ENCODE measurements at places on chromosomes 13 and 19. TPM values are rescaled to one million over a fixed set of nuclear protein-coding genes. Genes with fewer than 3 reads are reported as not detected.
A peak's percentile ranks its signal among the peaks of the same experiment; 100 is the strongest.

SPC24 gene
- 53.0 TPM for total RNA-seq

NKPD1 gene
- not detected for total RNA-seq

PRMT1 gene
- 205 TPM for total RNA-seq

HPN gene
- not detected for total RNA-seq

OR7D2 gene
- not detected for total RNA-seq

DNA sequence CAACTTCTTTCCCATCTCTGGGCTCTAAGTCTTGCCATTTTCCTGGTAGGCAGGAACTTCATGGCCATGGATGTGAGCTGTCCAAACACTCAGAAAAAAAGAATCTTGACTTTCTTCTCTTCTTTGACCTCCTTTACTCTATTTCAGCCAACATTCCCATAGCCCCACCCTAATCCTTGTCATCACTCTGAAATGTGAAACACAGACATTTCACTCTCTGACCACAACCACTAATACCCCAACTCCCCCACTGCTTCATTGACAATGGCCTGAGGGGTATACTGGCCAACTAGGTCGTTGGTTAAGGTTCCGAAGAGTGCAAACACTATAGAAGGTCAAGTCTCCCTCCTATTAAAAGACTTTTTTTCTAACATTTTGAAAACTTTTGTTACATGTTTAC, 4.7 kb upstream of the CYP2A13 start:
- H3K4me3 ChIP-seq: no peak overlapping the region
- H3K4me1 ChIP-seq: no peaks in the 10 kb centered on the region
- DNase-seq: no peak
- no peaks in the 10 kb centered on the region for H3K36me3 ChIP-seq
- H3K27ac ChIP-seq: no peak overlapping the region

- peaks cover 40% of the 10 kb centered on the region for H3K4me1 ChIP-seq
- DNase-seq: no peak
- no peaks in the 10 kb centered on the region for H3K27me3 ChIP-seq
- peak overlapping the region; percentile 98 for H3K4me3 ChIP-seq
- peak overlapping the region; percentile 87 for H3K27ac ChIP-seq
- no peaks in the 10 kb centered on the region for H3K36me3 ChIP-seq
These were observed 2.0 kb downstream of the NAA16 start for GRCh38 chr13:41313117-41313516.

DNA sequence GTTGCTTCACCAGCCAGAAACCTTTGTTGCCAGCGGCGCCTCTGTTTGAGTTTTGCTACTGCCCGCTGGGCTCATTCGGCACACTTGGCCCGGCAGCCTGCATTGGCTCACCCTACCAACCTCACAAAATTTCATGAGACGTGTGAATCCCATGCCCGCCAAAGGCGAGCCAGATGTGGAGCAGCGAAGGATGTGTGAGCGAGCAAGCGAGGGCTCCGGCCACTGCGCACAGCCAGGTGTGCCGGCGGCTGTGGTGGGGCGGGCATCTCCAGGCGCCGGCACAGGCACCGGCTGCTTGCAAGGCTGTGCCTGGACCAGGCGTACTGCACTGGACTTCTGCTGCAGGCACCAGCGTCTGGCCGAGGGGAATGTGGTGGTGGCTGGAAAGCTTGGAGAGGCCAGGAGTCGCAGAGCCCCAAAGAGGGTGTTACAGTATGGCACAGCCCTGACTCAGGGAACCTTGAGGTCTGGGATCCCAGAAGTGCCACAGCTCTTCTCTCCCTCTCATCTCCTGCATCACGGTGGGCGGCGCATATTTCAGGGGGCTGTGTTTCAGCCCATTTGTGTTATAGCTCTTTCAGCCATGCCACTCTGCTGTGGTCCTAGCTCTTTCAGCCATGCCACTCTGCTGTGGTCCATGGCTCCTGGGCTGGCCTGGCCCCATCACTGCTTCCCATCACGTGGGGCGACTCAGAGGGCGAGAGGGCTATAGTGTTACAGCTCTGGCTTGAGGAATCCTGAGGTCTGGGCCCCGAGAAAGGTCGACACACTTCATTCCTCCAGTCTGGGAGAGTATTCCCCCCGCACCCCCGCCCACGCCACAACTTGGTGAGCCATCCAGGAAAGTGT, 592.0 kb upstream of the SLITRK5 start:
- H3K27ac ChIP-seq: no peak overlapping the region
- H3K4me1 ChIP-seq: no peaks in the 10 kb centered on the region
- no peaks in the 10 kb centered on the region for H3K36me3 ChIP-seq
- H3K27me3 ChIP-seq: no peaks in the 10 kb centered on the region
- DNase-seq: no peak
- H3K4me3 ChIP-seq: no peak overlapping the region

DNA sequence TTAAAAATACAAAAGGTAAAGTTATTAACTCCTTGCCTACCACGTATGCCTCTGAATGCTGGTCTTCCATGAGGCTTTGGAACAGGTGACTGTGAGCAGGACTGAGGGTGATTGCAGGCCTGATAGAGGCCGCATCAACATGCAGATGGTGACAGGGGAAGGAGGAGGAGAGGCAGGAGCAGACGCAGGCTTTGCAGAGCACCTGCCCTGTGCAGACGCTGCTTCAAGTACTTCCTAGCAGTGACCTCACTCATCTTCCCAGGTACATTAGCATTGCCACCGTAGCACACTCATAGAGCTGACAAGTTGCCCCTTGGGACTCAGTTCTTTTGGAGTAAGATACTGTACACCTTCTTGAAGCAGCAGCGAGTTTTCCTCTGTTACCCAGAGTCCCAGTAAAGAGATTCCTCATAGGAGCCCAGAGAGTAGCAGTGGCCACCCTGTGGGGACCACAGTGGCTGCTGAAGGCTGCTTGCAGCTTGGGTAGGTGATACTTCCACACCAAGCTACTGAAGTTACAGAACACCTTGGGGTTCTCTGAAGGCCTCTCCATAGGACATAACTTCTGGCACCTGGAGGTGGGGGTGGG, 56.0 kb downstream of the ZNF536 start:
- no peak overlapping the region for H3K27ac ChIP-seq
- H3K36me3 ChIP-seq: no peaks in the 10 kb centered on the region
- no peak overlapping the region for H3K4me3 ChIP-seq
- H3K4me1 ChIP-seq: no peaks in the 10 kb centered on the region

DNA sequence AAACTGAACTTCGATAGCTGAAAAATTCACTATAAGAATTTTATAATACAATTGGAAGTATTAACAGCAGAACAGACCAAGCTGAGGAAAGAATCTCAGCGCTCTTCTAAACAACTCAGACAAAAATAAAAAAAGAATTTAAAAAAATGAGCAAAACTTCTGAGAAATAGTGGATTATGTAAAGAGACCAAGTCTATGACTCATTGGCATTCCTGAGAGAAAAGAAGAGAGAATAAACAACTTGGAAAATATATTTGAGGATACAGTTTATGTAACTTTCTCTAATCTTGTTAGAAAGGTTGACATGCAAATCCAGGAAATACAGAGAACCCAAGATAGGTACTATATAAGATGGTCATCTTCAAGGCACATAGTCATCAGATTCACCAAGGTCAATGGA, 25.4 kb downstream of the SLC25A15 start:
- no peak overlapping the region for H3K27ac ChIP-seq
- H3K36me3 ChIP-seq: peaks cover 20% of the 10 kb centered on the region
- DNase-seq: no peak
- peaks cover 19% of the 10 kb centered on the region for H3K4me1 ChIP-seq
- H3K4me3 ChIP-seq: no peak overlapping the region

- peak overlapping the region; percentile 24 for H3K4me3 ChIP-seq
- no peaks in the 10 kb centered on the region for H3K27me3 ChIP-seq
- peaks cover 40% of the 10 kb centered on the region for H3K36me3 ChIP-seq
- peak overlapping the region; percentile 73 for H3K27ac ChIP-seq
- H3K4me1 ChIP-seq: peaks cover 28% of the 10 kb centered on the region
These were observed 23.1 kb downstream of the PSPC1 start for GRCh38 chr13:19759669-19760068.

DNA sequence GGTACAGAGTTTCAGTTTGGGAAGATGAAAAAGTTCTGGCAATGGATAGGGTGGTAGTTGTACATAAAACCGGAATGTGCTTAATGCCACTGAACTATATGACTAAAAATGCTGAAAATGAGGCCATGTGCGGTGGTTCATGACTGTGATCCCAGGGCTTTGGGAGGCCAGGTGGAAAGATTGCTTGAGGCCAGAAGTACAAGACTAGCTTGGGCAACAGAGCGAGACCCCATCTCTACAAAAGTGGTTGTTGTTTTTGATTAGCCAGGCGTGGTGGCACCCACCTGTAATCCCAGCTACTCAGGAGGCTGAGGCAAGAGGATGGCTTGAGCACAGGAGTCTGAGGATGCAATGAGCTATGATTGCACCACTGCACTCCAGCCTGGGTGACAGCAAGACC, 12.8 kb downstream of the SMAD9 start:
- no peak for DNase-seq
- no peak overlapping the region for H3K4me3 ChIP-seq
- H3K27me3 ChIP-seq: no peaks in the 10 kb centered on the region
- H3K27ac ChIP-seq: no peak overlapping the region
- H3K36me3 ChIP-seq: no peaks in the 10 kb centered on the region

- H3K4me1 ChIP-seq: peaks cover 18% of the 10 kb centered on the region
- peak; percentile 75 for DNase-seq
These were observed at the start of gene ZNF544 for GRCh38 chr19:58228585-58229254. TSS of gene ZNF544 (plus strand) at chr19:58228914. CDS start at chr19:58244024, 15,110 bp downstream.

GRCh38 chr13:92833071-92833470, 393.5 kb upstream of the GPC6 start:
- H3K4me1 ChIP-seq: no peaks in the 10 kb centered on the region

GRCh38 chr19:54421169-54421516, 5.9 kb downstream of the TTYH1 start:
- 0 out of 2 replicates have a peak, but pooled peaks cover 4% of the 10 kb centered on the region for H3K36me3 ChIP-seq
- no peak overlapping the region for H3K27ac ChIP-seq
- peaks cover 5% of the 10 kb centered on the region for H3K4me1 ChIP-seq
- no peak for DNase-seq
- H3K27me3 ChIP-seq: peaks cover 13% of the 10 kb centered on the region
- no peak overlapping the region for H3K4me3 ChIP-seq

- no peaks in the 10 kb centered on the region for H3K36me3 ChIP-seq
- H3K27me3 ChIP-seq: no peaks in the 10 kb centered on the region
- no peaks in the 10 kb centered on the region for H3K4me1 ChIP-seq
- H3K27ac ChIP-seq: no peak overlapping the region
- DNase-seq: no peak
These were observed 22.3 kb downstream of the OR10H3 start for GRCh38 chr19:15759962-15760565.

DNA sequence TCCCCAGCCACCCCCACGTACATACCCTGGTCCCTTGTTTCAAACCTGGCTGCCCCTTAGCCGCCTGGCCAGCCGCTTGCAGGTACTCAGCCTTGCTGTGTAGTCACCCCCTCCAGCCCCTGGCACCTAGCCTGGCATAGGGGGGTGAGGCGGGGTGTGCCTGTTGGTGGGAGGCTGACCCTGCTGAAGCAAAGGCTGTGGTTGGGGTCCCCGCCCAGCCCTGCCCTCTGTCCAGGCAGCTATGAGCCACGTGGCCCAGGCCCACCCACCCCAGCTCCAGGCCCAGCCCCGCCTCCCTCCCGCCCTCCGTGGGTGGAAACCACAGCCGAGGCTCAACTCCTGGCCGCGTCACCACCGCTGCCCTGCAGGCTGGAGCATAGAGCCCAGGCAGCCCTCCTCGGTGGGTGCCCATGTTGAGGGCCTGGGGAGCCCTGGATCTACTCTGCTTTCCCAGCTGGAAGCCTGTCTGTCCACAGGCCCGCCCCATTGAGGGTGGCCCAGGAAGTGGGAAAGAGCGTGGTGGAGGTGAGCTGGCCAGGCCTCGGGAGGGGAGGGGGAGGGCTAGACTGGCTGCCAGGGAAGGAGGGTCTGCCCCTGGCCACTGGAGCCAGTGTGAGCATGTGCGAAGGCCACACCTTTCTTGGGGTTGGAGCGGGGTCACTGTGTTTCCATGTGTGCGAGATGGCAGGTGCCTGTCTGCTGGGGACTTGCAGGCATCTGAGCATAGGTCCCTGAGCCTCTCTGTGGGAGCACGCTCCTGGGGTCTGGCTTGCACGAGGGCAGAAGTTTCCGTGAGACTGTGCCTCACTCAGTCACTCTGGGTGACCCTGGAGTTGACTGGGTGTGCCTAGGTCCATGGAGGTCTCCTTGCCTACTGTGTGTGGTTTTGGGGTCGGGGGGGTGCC, 31.0 kb downstream of the PAK4 start:
- H3K36me3 ChIP-seq: peaks cover 7% of the 10 kb centered on the region
- H3K27ac ChIP-seq: no peak overlapping the region
- peaks cover 22% of the 10 kb centered on the region for H3K4me1 ChIP-seq
- no peak for DNase-seq
- no peak overlapping the region for H3K4me3 ChIP-seq

DNA sequence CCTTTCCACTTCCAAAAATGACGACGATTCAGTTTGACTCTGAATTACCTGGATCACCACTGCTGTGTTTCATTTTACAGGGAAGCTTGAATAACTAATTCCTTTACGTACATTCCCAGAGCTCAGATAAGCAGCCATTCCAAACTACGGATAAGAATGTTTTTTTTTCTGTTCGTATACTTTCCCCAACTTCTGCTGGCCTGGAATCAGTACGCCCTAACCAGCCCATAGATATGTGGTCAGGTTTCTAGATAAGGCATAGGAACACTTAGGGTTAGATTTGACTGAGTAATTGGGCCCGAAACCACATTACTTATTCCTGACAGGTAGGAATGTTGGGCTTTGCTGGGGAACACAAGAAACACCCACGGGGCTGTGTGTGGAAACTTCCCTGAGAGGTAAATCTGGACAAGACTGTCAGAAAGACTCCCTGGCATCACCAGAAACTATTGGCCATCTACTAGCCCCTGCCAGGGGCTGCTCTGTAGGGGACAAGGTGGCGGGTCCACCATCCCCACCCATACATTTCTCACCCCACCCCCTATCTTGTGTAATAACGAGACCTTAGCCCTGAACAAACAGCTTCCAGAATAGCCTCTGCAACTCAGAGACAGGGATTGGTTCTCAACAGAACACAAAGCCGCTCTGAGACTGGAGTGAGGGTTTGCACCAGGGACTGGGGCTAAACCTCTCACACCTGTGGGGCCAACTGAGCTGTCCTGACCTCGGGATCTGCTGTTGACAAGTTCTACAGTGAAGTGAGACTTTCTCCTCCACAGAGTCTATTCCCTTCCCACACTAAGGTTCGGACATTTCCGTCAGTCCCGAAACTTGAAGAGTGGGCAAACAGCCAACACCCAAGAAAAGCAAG, 15.6 kb downstream of the RHPN2 start:
- H3K36me3 ChIP-seq: no peaks in the 10 kb centered on the region
- no peak overlapping the region for H3K27ac ChIP-seq
- H3K27me3 ChIP-seq: no peaks in the 10 kb centered on the region
- H3K4me1 ChIP-seq: peaks cover 8% of the 10 kb centered on the region

DNA sequence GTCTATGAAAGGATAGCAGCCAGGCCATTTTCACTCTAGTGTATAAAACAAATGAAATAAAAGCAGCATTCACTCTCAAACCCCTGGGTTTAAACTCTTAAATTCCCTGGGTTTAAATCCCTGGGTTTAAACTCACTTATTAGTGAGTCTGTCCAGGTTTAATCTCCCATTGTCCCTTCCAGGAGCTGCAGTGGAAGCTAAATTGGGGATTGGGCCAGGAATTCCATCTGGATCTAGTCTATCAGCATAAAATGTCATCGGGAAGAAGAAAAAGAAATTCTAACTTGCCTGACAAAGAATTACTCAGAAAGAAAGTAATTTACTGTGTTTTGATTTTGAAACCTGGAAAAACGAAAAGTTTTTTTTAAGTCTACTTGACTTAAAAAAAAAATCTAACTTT, 54.8 kb downstream of the FRY start:
- H3K27me3 ChIP-seq: peaks cover 3% of the 10 kb centered on the region
- peaks cover 6% of the 10 kb centered on the region for H3K36me3 ChIP-seq
- H3K4me3 ChIP-seq: no peak overlapping the region
- peaks cover 35% of the 10 kb centered on the region for H3K4me1 ChIP-seq
- no peak overlapping the region for H3K27ac ChIP-seq
- no peak for DNase-seq

Data from HFFc6 (cell line).